ENCODE measurements at places on chromosomes 7 and 10. TPM values are rescaled to one million over a fixed set of nuclear protein-coding genes. Genes with fewer than 3 reads are reported as not detected.

The ADRA2A gene
- 0.04 TPM for total RNA-seq

The SPDYE6 gene
- total RNA-seq: not detected

GRCh38 chr10:29174389-29174788 lies 114.5 kb upstream of the LYZL1 start:
- DNase-seq: no peak

DNA sequence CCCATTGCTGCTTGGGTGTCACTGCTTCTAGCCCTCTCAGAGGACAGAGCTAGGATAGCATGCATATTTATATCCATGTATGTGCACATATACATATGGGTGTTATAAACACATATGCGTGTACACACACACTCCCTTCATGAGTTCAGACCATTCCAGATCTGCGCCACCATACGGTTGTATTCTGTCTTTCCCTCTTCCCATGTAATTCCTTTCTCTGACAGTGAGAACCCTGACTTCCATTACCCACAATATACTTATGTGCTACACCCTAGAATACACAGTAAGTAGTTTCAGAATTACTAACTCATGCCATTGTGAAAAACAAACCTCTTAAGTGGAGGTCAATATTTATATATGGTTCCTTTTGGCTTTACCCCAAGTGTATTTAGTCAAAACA lies 116.6 kb upstream of the SAMD8 start:
- DNase-seq: no peak

The PLA2G12B gene
- not detected for total RNA-seq

- no peak for DNase-seq
Measured at GRCh38 chr10:47264797-47265281, 35.2 kb upstream of the GDF10 start.

- DNase-seq: no peak
Measured at GRCh38 chr10:91140995-91141549, 79.4 kb upstream of the PCGF5 start.

- DNase-seq: no peak
Measured at GRCh38 chr7:19437446-19437845, 271.4 kb downstream of the POLR1F start.

The ZNF479 gene
- total RNA-seq: not detected

DNA sequence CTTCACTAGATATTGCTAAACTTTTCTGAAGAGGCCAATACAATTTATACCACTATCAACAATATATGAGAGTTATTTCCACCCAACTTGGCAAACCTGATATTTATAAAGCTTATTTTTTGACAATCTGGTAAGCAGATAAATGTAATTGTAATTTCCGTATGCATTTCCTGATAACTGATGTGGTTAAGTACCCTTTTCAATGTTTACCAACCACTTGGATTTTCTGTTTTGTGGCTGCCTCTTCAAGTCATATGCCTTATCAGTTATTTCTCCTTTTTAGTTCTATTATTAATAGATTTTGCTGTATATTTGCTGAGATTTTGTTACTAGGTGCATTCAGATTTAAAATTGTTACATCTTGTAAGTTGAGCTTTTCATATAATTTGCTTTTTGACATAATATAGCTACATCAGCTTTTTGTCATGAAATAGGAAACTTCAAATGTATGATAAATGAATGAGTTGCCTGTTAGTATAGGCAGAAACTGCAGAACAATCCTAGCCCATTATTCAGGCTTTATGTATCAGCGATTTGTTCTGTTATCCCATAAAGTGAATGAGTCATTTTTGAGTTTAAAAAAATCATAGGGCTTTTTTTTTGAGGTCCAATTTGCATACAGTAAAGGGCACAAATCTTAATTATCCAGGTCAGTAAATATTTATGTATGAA lies 11.5 kb downstream of the SGPL1 start:
- DNase-seq: no peak

DNA sequence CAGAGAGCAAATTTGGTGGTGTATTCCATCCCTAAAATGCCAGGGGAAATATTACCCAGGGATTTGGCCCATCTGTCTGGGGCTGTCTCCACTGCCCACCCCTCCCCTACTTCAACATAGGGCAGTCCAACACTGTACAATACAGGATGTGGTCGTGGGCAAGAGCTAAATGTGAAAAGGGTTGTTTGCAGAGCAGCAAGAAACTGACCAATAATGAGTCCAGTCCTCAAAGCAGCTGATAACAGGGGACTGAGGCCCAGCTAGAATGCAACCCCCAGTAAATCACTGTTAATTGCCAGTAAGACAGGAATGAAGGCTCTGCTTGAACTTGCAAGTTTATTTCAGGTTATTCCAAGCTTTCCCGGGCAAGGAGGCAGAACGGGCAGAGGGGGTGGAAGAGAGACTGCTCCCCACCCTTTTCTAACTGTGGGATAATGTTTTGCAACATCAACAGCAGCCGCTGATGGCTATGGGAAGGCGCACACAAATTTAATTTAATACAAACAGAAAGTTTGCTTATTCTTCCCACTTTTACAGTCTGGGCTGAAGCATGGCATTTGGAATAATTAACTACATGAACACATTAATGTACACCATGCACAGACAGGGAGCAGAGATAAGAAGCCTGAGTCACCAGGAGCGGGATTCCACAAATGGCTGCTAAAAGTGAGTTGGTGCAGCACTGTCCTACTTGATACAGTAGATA lies 36.8 kb downstream of the AFAP1L2 start:
- no peak for DNase-seq

GRCh38 chr10:48507933-48508790 lies 96.7 kb downstream of the ARHGAP22 start:
- no peak for DNase-seq

The STAG3 gene
- 8.1 TPM for total RNA-seq

The VWC2 gene
- not detected for total RNA-seq

DNA sequence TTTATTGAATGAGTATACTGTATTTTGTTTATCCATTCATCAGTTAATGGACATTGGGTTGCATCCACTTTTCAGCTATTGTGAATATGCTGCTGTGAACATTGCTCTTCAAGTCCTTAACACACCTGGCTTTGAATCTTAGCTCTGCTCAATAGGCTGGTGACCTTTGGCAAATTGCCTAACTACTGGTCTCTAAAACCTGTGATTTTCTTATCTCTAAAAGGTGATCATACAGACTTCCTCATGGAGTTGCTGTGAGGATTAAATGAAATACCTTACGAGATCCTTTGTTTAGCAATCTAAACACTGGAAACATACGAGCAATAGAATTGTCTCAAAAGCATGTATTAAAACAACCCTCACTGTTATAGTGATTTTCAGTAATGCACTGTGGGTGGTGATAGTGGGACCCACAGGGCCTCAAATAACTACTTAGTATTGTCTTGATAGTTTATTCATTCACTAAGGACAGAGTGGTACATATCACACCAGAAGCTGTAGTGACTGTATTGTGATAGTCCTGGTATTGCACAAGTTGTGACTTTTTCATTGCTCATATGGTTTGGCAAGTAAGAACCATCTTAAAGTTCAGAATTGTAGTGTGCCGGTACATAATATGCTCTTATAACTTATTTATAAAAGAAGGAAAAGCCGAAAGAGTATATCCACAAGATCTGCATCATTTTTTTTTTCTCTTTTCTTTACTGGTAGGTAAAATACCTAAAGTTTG lies 257.6 kb downstream of the EXOC4 start:
- no peak for DNase-seq

GRCh38 chr10:132859084-132859855 lies 73.3 kb upstream of the NKX6-2 start:
- no peak for DNase-seq

DNA sequence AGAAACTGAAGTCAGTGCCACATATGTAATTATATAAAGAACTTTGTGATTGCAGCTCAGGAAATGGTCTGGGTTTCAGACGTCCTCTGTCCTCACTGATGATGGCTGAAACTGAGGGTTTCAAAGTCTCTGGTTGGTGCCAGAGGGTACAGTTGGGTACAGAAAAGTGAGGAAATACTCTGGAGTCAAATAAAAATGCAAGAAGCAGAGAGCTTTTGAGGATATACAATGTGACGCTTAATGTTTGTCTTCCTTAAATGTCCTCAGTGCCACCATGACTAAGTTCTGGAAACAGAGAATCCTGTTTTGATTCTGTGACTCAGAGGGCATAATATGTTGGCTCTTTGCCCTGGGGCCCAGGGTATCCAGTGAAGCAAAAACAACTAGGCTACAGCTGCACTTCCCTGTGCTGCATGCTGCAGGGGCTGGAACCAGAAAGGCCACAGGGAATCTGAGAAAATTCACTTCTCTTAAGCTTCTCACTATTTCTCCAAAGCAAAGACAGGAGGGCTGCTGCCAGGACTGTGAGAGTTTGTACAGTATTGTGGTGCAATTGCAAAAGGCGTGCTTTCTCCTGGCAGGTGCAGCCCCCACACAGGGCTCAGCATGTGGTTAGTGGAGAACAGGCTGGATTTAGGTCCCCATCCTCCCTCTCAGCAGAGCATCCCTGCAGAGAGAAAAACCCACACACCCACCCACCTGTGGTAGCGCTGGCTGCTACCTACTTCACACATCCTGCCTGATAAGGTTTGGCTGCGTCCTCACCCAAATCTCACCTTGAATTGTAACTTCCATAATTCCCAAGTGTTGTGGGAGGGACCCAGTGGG lies 169.5 kb upstream of the SVIL start:
- no peak for DNase-seq

- no peak for DNase-seq
Measured at GRCh38 chr7:70259502-70259901, 661.2 kb downstream of the AUTS2 start.

DNA sequence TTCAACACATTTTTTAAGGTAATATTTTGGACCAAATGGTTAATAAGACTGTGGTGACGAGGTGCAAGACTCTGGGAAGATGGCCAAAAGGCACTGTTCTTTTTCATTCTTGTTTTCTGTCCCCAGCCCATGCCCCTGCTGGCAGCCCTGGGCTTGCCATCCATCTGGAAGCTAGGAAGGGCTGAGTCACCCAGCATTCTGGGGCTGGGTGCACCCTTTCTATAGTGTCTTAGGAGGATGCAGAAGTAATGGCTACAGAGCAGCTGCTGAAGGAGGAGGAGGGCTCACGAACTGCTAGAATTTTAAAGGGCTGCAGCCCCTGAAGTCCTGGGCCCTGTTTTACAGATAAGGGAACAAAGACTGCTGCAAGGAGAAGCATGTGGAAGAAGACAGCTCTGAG lies 42.8 kb upstream of the ZNF32 start:
- DNase-seq: no peak

- DNase-seq: no peak
Measured at GRCh38 chr7:128660596-128660995, 11.5 kb upstream of the GARIN1A start.

The FAM25C gene
- not detected for total RNA-seq

DNA sequence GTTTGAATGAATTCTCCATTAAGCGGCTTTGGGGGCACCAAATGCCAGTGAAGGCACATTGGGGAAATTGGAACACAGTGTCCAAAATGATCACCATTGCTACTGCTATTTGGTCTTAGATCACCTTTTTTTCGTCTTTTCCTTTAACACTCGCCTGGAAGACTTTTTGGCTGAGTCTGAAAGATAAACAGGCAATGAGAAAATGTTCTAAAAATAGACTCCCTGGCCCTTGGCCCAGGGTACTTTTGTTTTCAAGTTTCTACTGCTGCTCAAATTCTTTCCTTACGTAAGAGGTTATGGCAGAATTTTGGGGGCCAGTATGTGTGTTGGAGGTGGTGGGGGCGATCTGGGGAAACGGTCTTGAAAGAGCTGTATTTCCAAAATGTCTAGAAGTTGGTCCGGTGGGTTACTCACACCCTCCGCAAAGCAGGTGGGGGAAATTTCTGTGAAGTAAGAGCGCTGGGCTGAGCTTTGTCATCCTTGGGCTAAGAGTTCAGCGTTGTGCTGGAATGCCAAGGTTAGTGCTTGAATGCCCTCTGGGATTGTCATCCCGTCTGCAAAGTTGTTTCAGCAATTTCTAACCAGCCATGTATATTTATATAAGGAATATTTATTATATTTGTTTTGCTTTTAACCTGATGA lies 1.3 kb upstream of the ITPRIP start:
- DNase-seq: no peak

Data from Karpas-422 (cell line).